Kidney epithelial cell (primary cell): ENCODE measurements at places on chromosomes 5 and 9.

DNA sequence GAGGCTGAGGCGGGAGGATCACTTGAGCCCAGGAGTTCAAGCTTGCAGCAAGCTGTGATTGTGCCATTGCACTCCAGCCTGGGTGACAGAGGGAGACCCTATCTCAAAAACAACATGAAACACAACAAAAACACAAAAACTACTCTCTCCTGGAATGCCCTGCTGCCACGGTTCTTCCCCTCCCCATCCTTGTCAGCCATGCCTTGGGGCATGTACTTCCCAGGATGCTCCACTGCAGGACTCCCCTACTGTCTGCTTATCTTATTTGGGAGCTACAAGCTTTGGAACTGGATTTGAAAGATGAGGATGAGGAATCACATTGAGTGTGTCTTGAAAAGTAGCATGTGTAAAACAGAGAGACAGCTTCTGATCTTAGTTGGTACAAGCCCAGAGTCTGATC, 40.1 kb upstream of the KIAA1958 start:
- no peak for DNase-seq

GRCh38 chr5:112697833-112698232, 39.9 kb upstream of the APC start:
- no peak for DNase-seq

GRCh38 chr5:151244206-151244605, 8.8 kb upstream of the GM2A start:
- DNase-seq = no peak

- no peak for DNase-seq
Measured at GRCh38 chr5:67353500-67354450, 157.2 kb upstream of the CD180 start.

DNA sequence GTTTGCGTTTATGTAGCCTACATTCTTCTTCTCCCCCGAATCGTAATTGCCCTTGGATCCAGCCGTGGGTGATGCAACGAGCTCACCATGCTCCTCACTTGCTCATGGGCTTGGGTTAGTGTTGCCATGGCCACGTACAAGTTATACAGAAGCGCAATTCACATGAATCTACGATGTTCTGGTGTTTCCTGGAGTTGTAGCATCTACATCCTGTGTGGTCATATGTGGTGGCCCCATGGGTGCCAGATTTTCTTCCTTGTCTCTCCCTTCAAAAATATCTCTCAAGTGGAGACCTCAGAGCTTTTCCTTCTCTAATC, 115.3 kb downstream of the TLE4 start:
- no peak for DNase-seq

DNA sequence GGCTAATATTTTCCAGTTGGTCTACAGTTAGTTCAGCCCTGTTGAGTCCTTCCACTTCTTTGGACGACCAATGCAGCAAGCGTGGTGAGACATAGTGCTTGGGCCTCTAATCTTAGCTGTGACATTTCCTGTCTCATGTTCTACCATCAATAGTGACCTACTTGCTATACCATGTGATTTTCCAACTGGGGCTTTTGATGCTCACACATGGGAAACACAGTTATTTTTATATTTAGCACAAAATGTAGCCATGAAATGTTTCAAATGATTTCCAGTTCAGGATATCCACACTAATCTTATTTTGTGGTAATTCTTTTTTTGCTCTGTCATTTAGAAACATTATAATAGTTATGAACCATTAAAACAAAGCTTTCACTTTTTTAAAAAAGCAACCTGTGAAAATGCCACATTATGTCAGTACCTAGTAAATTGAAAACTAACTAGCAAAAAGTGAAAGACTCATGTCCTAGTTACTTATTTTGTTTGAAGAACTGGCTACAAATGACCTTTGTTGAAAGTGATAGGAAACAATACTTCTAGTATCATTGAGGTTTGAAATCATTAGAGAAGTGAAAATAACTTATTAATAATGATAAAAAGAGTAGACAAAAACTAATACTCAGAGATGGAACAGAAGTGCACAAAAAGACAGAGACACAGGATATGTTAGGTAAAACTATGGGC, 18.3 kb downstream of the MARCHF3 start:
- DNase-seq = no peak

DNA sequence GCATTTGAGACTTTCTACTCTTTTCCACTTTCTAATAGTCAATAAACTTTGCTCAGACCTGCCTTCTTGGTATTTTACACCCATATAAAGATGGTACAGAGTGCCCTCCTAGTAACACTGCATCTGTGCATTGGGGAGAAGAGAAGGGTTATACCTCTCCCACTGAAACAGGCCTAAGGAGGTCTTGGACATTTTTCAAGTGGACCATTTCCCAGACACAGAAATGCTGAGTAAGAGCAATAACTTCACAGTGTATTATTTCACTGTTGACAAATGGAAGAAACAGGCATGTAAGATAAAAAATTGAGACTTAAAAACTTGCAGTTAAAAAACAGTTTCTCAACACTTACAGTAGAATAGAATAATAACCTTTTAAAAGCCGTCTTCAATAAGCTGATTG, 1224.0 kb upstream of the CDH18 start:
- no peak for DNase-seq

GRCh38 chr9:21160178-21160577, 6.3 kb downstream of the IFNA21 start:
- DNase-seq = peak; percentile 19

DNA sequence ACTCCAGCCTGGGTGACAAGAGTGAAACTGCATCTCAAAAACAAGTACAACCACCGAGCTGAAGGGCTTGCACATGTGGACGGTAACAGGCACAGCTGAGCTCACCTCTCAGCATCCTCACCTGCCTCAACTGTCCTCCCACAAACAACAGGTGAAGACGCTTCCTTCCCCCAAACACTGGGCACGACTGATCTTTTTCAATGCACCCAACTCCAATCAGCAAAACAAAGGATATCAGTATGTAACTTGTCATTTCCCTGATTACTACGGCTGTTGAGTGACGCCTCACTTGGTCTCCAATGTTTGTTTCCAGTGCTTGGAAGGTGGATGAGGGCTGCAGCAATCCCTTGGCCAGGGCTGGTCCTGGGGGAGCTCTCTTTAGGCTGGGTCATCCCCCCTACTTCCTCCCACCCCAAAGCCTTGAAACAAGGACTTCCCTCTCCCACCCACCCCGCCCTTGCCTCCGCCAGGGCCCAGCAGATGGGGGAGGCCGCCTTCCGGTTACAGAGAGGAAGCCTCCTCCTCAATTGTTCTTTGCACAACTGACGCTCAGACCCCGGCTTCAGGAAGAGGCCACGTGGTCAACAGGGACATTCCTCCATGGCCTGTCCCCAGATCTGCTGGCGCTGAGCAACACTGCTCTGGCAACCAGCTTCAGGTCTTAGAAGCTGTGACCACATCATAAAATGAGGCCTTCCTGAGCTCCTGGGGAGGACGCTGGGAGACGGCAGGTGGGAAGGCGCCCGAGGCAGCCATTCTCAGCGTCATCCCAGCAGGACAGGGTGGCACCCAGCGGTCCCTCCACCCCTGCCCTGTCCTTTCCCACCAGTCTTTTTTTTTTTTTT, 5.9 kb downstream of the FAM78A start:
- no peak for DNase-seq

DNA sequence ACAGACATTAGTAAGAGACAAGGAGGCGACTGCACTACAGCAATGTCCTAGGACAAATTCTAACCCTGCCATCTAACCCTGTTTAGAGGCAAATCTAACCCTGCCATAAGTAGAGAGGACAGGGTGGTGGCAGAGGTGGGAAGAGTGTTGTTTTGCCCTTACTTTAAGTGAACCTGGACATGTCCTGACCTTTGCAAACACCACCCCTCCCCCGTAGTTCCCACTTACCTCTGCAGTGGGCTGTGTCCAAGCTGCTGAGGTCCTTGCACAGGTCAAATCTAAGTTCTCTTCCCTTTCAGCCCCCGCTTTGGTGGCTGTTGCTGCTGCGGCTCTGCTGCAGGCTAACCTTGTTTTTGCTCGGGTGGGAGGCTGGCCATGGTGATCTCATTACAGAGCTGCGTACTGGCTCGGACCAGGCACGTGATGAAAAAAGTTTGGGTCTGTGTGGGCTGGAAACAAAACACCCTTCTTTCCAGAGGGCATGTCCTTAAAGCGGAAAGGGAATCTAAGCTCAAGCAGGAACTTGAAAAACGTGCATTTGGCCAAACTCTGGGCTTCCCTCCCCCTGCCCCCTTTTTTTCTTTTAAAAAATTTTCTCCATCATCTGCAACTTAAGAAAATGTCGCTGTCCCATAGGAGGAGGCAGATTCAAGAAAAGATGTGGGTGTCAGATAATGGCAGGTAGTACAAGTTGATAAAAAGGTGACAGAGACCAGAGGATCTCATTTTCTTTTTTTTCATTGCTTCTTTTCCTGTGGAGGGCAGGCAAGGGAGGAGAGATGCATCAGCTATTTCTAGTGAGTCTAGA, at the start of gene FAXDC2:
Gene FAXDC2, minus strand, starts transcription at position 349 of the 808 bp plus-strand sequence. CDS start 12,425 bp downstream, outside the sequence.
- no peak for DNase-seq

GRCh38 chr9:115668521-115668920, 485.1 kb upstream of the PAPPA start:
- peak; percentile 63 for DNase-seq

DNA sequence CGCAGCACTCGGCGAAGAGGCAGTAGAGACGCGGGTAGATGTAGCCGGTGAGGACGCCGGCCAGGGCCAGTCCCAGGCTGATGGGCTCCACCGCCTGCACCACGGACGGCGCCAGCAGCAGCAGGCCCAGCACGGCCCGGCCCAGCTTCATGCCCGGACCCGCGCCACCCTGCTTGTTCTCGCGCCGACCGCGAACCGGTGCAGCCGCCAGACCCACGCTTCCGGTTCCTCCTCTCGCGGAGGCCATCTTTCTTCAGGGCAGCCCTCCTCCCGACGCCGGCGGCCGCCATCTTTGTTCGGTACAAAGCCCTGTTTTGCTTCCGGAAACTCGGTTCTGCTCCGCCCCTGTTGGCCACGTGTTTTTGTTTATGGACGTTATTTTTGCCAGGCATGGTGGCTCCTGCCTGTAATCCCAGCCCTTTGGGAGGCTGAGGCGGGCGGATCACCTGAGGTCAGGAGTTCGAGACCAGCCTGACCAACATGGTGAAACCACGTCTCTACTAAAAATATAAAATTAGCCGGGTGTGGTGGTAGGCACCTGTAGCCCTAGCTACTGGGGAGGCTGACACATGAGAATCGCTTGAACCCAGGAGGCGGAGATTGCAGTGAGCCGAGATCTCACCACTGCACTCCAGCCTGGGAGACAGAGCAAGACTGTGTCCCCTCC, at the start of gene TOR1A:
Gene TOR1A, minus strand, starts transcription at position 202 of the 667 bp plus-strand sequence. Its CDS starts 51 bp downstream, at position 151.
- peak; percentile 65 for DNase-seq

DNA sequence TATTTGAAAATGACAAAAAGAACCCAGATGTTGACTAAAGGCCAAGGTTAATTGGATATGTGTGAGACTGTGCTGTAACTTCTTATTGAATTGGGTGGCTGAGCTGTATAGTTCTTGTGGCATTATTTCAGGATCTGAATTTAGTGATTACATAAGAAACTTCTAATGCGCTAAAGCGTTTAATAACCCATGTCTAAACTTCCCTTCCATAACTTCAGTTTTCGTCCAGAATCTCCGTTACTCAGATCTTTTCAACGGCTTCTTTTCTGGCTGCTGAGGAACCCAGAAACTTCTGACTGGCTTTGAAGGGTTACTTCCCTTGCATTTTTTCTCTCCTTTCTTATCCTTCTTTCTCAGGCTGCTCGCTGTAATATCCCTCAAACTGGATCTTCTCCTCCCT, 28.1 kb upstream of the C9orf72 start:
- DNase-seq = no peak

DNA sequence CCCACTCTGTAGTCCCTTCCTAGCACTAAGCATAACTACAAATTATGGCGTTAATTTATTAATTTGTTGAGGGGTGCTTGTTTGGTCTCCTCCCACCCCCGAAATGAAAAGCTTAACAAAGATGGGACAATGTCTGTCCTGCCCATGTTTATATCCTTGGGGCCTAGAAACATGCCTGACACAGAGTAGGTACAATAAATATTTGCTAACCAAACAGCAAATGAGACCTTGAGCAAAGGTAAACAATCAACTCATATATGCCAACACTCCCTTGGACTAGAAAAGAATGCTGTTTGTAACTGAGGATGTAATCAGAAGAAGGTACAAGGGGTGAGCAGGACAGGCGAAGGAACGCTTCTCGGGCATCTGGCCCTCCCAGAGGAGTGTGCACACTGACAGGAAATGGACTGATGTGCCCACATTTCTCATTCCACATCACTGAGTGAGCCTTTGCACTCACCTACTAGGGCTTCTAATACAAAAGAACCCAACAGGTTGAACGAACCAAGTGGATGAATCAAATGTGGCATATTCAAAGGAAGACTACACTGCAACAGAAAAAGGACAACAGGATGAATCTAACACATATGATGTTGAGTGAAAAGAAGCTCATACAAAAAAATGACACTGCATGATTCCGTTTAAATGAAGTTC, 66.8 kb downstream of the MED27 start:
- DNase-seq = no peak

- no peak for DNase-seq
Measured at GRCh38 chr5:34791761-34792244, 47.2 kb upstream of the TTC23L start.

DNA sequence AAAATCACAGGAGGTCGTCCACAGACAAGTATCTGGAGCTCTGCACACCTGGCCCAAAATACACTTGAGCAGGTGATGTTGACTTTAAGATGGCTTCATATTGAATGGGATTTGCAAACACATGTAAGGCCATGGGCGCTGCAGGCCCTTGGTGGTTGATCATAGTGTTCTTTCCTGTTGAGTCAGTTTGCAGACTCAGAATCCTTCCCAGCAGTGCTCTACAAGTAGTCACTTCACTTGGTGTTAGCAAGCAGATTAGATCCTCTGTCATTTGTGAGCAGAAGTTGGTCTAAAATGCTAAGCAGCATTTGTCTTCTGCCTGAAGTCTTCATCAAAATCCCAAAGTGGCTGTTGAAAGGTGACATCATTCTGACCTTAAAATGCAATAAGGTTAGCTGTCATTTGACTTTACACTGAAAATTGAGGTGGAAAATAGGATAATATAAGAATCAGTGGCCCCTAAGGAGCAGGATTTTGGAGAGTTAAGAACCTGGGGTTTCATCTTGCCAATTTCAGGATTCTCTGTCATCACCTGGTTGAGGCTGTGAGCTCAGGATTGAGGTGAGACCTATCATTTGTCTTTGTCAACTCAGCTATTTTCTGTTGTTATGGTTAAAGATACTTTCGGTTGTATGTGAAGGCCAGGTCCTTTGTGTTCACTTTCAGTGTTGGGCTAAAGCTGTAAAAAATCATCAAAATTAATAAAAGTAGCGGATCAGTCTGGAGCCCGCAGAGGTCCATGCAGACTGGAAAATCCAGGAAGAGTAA, 114.5 kb downstream of the LRRC70 start:
- DNase-seq = no peak

DNA sequence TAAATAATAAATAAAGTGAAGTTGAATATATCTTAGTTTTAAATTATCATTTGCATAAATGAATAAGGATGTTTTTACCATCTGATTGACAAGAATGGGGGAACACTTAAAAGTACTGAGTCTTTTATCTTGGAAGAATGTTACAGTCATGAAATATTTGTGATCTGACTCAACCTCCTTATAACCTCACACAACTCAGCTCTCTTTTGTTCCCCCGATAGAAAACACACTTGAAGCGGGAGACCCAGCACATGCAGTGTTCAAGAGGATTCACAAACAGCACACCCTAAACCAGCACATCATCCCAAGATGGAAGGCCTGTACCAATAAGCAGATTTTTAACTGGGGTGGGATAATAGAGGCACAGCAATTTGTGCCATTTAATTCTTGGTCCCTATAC, 15.5 kb downstream of the BAAT start:
- peak; percentile 21 for DNase-seq

GRCh38 chr5:148825716-148826052, 727 bp upstream of the ADRB2 start:
- no peak for DNase-seq
